ENCODE measurements at places on chromosomes 12 and 14. TPM values are rescaled to one million over a fixed set of nuclear protein-coding genes. Genes with fewer than 3 reads are reported as not detected.

Gene C12orf56
- total RNA-seq = not detected

Gene LYZ
- not detected for total RNA-seq

Gene EPYC
- not detected for total RNA-seq

Gene CYP46A1
- total RNA-seq = 0.37 TPM

Gene PLD4
- not detected for total RNA-seq

Gene C12orf54
- total RNA-seq = not detected

Gene CDKL1
- 8.7 TPM for total RNA-seq

Gene CTSG
- not detected for total RNA-seq

Gene GLIPR1L1
- total RNA-seq = not detected

Gene CLEC9A
- not detected for total RNA-seq

Gene KCNMB4
- total RNA-seq = 1.9 TPM

Gene SLC22A17
- 23.0 TPM for total RNA-seq

Gene GPR65
- not detected for total RNA-seq

Gene OTOGL
- 0.73 TPM for total RNA-seq

Gene CHPT1
- total RNA-seq = 30.2 TPM

Gene SYT10
- not detected for total RNA-seq

Gene KCNC2
- total RNA-seq = not detected

Gene ITPK1
- total RNA-seq = 38.5 TPM

Gene DDX55
- total RNA-seq = 53.4 TPM

Gene NEK9
- 76.1 TPM for total RNA-seq

Gene FOXG1
- total RNA-seq = 0.09 TPM

Gene ASPG
- total RNA-seq = not detected

Gene GYS2
- total RNA-seq = not detected

Gene SDSL
- total RNA-seq = 0.37 TPM

Gene SLC6A15
- total RNA-seq = 9.2 TPM

Gene ING4
- 25.5 TPM for total RNA-seq

Gene POP5
- total RNA-seq = 41.0 TPM

Gene CD27
- total RNA-seq = not detected

Gene SLC5A8
- total RNA-seq = not detected

Gene PRDM4
- 27.9 TPM for total RNA-seq

Gene TAS2R8
- not detected for total RNA-seq

Gene C14orf180
- not detected for total RNA-seq

Gene CLEC14A
- total RNA-seq = not detected

Gene RNASE7
- total RNA-seq = not detected

Gene LPAR5
- 0.17 TPM for total RNA-seq

Gene INHBE
- total RNA-seq = 0.62 TPM

Gene SDR9C7
- total RNA-seq = not detected

Gene RERGL
- not detected for total RNA-seq

Gene CLEC4A
- 0.84 TPM for total RNA-seq

Gene MORN3
- total RNA-seq = 0.96 TPM

Gene TDP1
- total RNA-seq = 45.6 TPM

Gene CELA1
- not detected for total RNA-seq

Gene NT5DC3
- total RNA-seq = 19.7 TPM

Gene LTBR
- 25.7 TPM for total RNA-seq

Gene DEPDC4
- total RNA-seq = 3.2 TPM

Gene IL31
- not detected for total RNA-seq

Gene FGD6
- 12.6 TPM for total RNA-seq
